ENCODE measurements at places on chromosomes 2 and 18.

GRCh38 chr2:239811111-239811781, 213.9 kb downstream of the NDUFA10 start:
- no peak for DNase-seq

DNA sequence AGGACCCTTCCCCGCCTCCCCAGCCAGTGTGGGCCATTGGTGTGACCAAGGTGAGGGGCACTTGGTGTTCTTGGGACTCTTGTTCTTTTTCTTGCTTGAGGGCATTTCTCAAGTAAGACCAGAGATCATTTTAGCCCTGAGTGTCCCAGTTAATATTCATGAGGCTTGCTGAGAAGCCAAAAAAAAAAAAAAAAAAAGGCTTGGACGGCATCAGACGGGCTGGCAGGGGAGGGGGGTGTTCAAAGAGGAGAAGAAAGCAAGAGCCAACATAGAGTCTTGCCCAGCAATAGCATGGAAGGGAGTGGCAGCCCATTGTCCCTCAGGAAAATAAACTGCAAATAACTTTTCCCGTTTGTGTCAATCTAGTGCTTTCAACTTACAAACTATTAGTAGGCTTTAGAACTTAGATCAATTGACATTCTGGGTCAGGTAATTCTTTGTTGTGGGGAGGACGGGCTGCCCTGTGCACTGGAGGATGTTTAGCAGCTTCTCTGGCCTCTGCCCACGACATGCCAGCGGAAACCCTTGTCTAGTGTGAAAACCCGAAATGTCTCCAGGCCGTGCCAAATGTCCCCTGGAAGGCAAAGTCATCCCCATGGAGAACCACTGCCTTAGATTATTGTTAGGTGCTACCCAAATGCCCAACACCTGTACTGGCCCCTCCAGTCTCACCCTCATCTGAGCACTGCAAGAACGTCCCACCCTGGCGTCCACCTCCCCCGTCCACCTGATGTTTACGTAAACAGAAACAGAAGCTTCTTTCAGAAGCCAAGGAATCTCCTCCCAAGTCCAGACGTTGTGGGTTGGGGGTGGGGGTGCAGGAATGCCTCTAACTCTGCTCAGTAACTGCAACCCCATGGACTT, 163.4 kb downstream of the BCL2 start:
- DNase-seq = no peak

DNA sequence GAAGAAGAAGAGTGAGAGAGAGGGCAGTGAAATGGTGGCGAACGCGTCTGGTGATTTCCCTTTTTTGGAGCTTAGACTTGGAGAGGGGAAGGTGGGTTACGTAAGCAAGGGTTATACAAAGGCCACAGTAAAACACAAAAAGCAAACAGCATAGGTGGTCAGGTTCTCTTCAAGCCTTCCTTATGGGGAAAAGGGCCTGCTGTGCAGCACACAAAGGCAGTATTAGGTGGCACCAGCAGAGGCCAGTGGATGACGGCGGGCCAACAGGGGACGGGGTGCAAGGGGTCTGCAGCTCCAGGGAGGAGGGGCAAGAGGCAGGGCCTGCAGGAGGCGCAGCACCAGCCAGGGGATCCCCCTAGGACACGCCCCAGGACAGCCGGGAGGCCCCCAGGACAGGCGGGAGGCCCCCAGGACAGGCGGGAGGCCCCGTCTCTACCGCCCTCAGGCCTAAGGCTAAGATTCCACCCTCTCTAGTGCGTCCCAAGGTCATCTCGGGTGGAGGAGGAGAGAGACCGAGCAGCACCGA, 32.6 kb upstream of the NPC1 start:
- no peak for DNase-seq

GRCh38 chr2:158006961-158007719, 94.5 kb upstream of the UPP2 start:
- no peak for DNase-seq

- no peak for DNase-seq
These were observed 180.1 kb upstream of the APCDD1 start for GRCh38 chr18:10274301-10274700.

GRCh38 chr2:195044801-195045200, 612.2 kb upstream of the SLC39A10 start:
- no peak for DNase-seq

- no peak for DNase-seq
These were observed 548.5 kb downstream of the SLC4A3 start for GRCh38 chr2:220175967-220176366.

- no peak for DNase-seq
These were observed 64.6 kb downstream of the MBD2 start for GRCh38 chr18:54159906-54160305.

DNA sequence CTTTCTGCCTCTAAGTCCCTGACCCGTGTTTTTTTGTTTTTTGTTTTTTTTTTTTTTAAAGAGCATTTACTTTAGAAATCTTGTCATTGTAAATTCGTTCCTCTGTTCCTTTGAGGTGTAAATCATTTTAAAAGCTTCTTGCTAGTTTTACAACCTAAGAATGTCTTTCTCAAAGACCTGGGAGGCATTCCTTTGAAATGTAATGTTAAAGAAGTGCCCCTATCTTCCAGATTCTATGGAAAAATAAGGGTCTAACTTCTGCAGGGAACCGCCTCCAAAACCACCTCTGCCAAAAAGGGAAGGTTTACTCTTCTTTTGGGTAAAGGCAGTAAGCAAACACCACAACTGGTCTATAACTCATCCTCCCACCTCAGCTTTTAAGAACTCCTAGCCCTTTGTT, 259.6 kb upstream of the ZNF804A start:
- DNase-seq = no peak

GRCh38 chr18:67621049-67621713, 104.7 kb upstream of the DSEL start:
- DNase-seq = no peak

- DNase-seq = no peak
These were observed 708 bp downstream of the ZNF24 start for GRCh38 chr18:35343488-35343935.

- DNase-seq = no peak
These were observed 161.1 kb downstream of the SLC39A10 start for GRCh38 chr2:195818106-195818505.

DNA sequence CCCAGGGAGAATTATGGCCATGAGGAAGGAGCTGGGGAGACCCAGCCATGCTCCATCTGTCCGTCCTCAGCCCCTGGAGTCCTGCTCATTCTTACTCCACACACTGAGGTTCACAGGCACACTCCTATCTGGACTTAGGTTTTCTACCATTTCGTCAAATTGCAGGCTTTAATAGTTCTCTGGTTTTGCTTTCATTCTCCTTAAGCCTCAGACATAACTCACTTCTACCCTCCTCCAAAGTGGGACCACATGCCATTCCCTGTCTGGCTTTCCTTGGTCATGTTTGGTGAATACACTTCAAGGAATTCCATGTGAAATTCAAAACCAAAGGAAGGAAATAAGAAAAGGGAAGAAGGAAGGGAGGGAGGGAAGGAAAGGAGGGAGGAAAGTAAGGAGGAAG, 115.7 kb downstream of the CMPK2 start:
- no peak for DNase-seq

DNA sequence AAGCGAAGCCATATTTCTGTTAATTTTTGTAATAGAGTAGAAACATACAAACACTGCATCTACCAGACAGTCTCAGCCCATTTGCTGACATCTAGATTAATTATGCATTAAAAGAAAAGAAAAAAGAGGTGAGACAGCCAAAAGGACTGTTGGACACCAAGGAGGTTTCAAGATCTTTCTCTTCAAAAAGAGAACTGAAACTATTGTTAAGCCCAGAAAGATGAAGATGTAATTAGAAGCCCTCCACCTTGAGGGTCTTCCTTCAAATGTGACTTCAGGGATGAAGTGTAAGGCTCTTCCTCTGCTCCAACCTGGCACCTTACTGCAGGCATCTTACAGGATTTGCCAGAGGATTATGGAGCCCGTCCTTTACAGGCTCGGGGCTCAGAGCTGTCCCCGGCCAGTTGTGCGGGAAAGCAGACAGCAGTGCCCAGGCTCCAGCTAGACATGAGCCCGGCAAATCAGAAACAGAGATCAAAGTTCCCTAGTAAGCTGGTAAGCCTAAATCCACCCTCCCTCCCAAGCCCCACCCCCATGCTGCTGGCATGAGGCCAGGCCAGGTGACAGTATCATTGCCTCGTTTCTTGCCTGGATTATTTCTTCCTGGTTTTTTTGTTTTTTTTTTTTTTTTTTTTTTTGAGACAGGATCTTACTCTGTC, 38.9 kb downstream of the ADI1 start:
- no peak for DNase-seq

GRCh38 chr18:57570162-57570561, 16.3 kb downstream of the FECH start:
- no peak for DNase-seq

GRCh38 chr2:121173112-121173511, 111.9 kb downstream of the TFCP2L1 start:
- no peak for DNase-seq

DNA sequence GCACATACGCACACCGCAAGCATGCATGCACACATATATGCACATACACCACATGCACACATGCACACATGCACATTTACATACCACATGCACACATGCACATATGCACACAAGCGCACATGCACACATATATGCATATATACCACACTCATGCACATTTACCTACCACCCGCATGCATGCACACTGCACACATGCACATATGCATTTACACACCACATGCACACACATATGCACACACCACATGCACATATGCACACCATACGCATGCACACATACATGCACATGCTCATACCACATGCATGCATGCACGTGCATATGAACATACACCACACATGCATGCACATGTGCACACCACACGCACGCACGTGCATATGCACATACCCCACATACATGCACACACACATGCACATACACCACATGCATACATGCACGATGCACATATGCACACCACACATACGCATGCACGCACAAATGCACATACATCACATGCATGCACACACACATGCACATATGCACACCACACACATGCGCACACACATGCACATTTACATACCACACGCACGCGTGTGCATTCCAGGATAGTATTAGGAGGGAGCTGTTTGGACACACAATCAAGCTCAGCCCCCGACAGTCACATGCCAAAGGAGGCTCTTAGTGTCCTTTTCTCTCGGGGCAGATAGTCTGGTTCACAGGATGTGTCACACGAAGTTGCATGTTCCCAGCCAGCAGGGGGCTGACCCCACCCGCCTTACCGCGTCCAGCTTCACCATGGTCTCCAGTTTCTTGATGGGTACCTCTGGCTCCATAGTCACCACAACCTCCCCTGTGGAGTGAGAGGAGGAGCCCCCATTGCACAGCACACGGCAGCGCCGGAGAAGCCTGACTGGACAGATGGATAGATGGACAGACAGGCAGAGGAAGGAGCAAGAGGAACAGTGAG, 5.9 kb downstream of the OTOF start:
- no peak for DNase-seq

- DNase-seq = no peak
These were observed 56.3 kb upstream of the ZDBF2 start for GRCh38 chr2:206218156-206218555.

GRCh38 chr2:161115605-161116380, 44.4 kb upstream of the TANK start:
- no peak for DNase-seq

Measured in stimulated activated CD8-positive, alpha-beta memory T cell treated with anti-CD3 and anti-CD28 coated beads, Interleukin-15, amount 100 ng/mL, for 24 hours (primary cell).